ENCODE measurements at places on chromosomes 1 and 21. TPM values are rescaled to one million over a fixed set of nuclear protein-coding genes. Genes with fewer than 3 reads are reported as not detected.

The RHBG gene
- not detected for polyA plus RNA-seq

The IL19 gene
- not detected for polyA plus RNA-seq

The LYPD8 gene
- polyA plus RNA-seq, result not detected

The TCHHL1 gene
- polyA plus RNA-seq, result not detected

The HES2 gene
- 3.7 TPM for polyA plus RNA-seq

The ZRANB2 gene
- polyA plus RNA-seq, result 23.6 TPM

The TTC13 gene
- polyA plus RNA-seq, result 6.8 TPM

DNA sequence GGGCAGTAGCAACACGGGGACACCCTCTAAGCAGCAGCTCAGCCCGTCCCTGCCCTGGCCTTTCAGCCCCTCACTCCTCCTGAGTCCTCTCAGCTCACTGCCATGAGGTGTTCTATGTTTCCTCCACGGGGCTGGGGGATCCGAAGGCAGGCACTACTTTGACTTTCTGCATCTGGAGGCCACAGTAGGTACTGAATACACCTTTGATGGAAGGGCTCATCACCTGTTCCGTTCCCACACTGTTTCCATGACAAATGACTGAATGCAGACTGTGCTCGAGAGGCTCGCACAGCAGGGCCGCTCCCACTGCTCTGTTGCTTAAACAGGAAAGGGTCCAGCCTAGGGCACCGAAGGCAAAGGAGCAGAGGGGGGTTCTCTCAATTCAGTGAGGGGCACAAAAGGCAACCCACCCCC is 77.6 kb upstream of the DNAH14 start:
- DNase-seq, result no peak

- DNase-seq, result no peak
Observed at GRCh38 chr1:5554784-5555183, 437.4 kb downstream of the NPHP4 start.

GRCh38 chr1:17265162-17265561 is 16.3 kb downstream of the PADI3 start:
- no peak for DNase-seq

GRCh38 chr1:55146781-55147180 is 68.4 kb downstream of the USP24 start:
- DNase-seq, result no peak

- DNase-seq, result no peak
Observed at GRCh38 chr21:35324372-35325220, 275.5 kb upstream of the RUNX1 start.

GRCh38 chr1:25792115-25792514 is 7.9 kb upstream of the SELENON start:
- no peak for DNase-seq

- no peak for DNase-seq
Observed at GRCh38 chr1:209797978-209798639, 7.8 kb downstream of the IRF6 start.

DNA sequence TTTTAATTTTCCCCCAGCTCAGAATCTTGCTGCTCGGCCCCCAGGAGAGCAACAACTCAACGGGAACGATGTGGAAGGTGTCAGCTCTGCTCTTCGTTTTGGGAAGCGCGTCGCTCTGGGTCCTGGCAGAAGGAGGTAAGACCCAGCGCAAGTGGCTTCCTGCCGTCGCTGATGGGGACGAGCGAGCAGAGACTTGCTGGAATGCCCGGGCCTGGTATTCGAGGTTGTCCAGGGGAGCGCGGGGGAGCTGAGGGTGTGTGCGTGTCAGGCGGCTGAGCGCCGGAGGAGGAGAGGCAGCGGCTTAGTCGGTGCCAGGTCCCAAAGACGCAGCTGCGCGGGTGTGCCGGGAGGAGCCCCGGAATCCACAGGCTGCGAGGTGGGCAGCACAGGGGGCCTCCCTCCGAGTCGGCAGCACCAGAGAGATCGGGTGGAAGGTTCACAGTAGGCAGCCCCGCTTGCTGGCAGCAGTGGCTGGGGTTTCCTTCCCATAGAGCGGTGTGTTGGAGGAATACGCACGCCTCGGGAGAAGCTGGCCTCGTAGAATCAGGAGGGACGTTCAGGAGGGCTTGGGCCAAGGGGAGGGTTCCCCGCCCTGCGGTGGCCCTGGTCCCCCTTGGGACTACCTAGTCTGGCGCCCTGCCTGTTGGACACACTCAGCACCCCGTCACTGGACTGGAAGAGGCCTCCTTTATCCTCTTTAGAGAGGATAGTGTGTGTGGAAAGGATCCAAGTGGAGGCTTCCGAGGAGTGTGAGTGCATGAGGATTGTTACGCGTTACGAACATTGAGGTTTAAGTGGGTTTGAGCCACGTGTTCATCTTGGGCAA is 547 bp downstream of the PDPN start:
- DNase-seq, result no peak

GRCh38 chr1:208212893-208213292 is 31.3 kb downstream of the PLXNA2 start:
- DNase-seq, result no peak

DNA sequence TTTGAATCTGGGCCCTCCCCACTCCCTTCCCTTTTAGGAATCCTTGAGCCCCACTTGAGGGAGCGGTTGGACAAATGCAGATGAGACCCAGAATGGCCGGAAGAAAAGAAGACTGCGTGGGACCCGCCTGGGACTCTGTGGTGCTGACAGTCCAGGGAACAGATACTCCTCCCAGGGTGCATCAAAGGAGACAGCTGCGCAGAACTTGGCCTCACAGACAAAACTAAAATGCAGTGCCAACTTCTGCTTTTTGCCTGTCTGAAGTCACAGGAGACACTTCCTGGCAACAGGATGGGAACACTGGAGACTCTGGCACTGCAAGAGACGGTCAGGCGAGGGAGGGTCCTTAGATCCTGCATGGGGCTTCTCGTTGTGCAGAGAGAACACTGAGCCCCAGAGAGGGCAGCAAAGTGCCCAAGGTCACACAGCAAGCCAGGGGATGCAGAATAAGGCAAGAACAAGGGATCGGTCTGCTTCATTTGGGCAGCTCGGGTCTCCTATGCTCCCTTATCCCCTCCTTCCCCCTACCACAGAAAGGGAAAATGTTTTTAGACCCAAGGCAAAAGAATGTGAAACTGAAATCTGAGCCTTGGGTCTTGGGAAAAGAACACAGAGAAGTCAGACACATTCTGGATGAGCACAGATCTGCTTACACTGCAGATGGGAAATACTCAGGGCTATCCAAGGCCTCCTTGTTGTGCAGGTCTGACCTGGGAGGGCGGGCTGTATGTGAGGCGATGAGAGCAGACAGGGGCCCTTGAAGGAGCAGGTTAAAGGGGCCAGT is 182.4 kb downstream of the TRABD2B start:
- DNase-seq, result no peak

DNA sequence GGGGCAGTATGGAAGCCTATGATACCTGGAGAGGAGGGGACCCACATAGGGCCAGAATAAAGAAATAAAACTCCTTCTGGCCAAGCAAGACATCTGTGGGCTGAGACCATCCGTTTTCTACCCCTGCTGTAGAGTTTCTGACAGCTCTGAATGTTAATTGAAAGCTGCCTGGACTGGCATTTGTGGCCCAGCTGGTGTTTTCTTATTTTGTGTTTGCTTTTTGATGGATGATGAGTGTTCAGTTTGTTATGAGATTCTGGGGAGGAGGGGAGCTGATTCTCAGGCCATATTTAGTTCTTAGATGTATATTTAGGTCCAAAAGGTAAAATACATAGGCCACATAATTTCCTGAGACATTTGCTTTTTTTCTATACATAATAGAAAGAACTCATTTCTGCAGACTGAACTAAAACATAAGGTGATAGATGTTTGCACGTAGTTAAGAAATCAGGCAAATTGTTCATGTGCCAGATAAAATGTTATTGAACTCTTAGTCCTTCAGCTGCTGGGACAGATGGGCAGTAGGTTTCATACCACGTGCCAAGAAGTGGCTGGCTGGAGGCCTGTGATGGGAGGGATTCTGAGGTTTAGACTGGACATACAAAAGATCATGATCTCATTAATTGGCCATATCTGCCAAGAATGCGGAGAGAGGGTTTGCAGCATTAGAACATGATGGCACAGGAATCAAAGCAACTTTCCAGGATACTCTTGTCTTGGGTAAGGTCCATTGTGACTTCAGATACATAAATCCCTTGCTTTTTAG is 54.1 kb downstream of the DSCAM start:
- DNase-seq, result no peak

DNA sequence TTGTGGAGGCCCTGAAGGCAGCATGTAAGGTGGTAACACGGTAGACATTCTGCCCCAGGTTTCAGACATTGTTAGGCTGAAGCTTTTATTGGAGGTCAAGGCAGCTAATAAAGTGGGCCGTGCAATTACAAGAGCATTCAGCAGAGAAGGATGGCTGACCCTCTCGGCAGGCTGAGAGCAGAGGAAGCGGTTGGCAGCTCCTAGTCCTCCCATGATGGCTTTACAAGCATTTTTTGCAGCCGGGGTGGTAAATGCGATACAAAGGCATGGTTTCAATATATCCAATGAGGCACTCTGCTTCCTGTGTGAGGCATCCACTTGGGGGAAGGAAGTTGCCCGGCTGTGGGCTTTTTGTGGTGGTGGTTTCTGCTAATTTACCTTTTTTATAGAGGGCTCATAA is 14.6 kb downstream of the KIF26B start:
- no peak for DNase-seq

GRCh38 chr1:85245456-85245855 is 14.0 kb downstream of the C1orf52 start:
- DNase-seq, result no peak

DNA sequence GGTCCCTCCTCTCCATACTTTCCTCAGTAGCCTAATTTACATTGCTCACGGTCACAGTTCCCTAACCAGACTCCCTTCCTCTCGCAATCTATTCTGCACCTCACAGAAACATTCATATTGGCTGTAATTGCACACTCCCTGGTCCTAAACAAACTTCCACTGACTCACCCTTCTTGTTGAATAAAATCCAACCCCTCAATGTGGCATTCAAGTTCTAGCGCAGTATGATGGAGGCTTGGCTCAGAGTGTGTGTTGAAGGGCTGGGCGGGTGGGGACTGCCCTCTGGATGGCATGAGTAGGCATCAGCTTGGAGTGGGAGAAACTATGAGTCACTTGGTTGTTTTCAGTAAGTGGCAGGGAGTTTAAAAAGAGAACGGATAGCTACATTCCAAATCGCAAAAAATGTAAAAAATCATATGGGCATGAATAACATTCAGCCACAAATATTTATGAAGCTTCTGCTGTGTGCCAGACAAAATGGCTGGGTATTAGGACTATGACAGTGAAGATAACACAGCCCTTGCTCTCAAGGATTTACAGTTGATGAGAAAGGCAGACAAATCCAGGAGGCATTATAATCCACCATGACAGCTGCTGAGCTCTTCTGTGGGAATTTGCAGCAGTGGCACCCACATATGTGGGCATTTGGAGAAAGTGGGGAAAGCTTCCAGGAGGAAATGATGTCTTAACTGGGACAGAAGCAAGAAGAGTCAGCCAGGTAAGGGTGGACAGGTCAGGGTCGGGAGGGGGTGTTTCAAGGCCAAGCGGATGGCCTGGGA is 42.2 kb upstream of the LYST start:
- peak; percentile 64 for DNase-seq

DNA sequence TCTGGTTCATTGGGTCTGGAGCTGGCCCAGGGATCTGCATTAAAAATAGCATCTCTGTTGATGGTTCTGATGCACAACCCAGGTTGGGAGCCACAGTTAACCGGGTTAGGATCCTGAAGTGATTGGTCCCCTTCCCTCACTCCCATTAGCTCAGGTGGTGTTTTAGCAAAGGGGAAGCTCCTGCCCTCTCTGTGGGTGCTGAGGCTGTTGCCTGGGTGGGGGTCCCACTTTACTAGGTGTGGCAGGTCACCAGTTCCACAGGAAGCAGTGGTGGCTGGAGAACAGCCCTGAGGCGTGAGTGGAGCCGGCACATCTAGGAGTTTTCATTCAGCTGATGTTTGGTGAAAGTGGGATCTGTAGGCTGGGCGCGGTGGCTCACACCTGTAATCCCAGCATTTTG is 86.5 kb downstream of the MAN1C1 start:
- no peak for DNase-seq

DNA sequence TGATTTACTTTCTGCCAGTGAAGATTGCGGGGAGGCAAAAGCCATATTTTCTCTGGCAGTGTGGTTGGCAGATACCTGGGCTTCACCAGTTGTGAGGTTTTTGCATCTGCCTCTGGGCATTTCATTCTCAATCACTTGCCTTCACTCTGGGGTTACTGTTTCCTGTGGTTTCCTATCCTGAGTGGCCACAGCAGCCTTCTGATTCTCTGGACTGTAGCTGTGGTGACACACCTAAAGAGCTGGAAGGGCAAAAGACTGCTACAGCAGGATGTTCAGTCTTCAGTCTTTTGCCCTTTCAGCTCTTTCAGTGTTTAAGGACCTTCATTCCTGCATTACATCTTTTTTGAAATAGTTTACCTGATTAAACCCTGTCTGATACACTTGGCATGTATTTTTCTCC is 50.5 kb upstream of the GPR52 start:
- no peak for DNase-seq

DNA sequence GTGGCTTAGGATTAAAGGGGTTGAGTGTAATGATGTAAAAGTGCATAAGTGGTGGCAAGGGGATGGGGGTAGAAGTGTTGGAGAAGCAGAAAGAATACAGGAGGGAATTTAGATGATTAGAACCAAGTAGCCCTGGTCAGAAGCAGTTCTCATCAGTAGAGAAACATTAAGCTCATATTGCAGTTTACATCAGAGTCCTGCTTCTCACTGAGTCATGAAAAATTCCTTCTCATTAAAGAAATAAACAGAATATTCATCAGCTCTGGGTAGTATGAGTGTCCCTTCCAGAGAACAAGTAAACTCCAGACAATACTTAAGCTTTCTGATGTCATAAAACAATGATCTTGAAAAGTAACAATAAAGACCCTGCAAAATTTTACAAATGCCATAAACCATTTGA is 36.5 kb downstream of the LRRIQ3 start:
- no peak for DNase-seq

GRCh38 chr1:3604997-3605823 is 6.1 kb downstream of the MEGF6 start:
- DNase-seq, result no peak

DNA sequence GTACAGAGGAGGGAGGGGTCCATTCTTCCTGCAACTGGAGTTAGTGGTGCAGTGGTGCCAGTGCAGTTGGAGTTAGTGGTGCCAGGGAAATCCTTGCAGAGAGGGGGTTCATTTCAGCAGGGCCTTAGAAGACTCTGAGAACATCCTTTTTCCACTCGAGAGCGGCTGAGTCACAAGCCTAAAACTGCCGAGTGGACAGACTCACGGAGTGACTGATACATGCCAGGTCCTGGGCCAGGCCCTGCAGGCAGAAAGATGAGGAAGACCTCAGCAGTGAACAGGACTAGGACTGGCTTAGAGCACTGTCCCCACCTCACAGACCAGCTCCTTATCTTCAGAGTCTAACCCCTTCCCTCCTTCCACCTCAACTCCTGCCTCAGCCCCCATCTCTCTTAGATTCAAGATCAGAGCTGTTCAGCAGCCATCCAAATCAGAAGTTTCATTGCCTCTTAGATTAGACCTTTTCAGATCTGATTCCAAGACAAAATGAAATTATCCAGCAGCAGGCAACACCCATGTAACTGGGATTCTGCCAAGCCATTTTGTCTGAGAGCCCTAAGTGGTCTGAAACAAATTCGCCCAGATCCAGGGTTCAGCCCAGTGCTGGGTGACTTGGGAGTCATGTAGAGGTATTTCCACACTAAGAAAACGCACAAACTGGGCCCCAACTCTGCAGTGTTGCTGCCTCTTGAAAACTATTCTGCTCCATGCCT is 12.7 kb upstream of the IKBKE start:
- peak; percentile 15 for DNase-seq

GRCh38 chr1:24709791-24710441 is 35.3 kb upstream of the CLIC4 start:
- no peak for DNase-seq
